Activated naive CD8-positive, alpha-beta T cell treated with anti-CD3 and anti-CD28 coated beads for 36 hours (primary cell): ENCODE measurements at places on chromosomes 6 and 20.
A peak's percentile ranks its signal among the peaks of the same experiment; 100 is the strongest.

- no peak for DNase-seq
- no peaks in the 10 kb centered on the region for H3K4me1 ChIP-seq
- H3K27me3 ChIP-seq, result no peaks in the 10 kb centered on the region
- H3K27ac ChIP-seq, result no peak overlapping the region
- H3K4me3 ChIP-seq, result no peak overlapping the region
Measured at GRCh38 chr20:50872560-50873425, 58.4 kb downstream of the ADNP start.

- H3K4me1 ChIP-seq, result no peaks in the 10 kb centered on the region
- no peak overlapping the region for H3K27ac ChIP-seq
- no peaks in the 10 kb centered on the region for H3K36me3 ChIP-seq
- DNase-seq, result no peak
- no peak overlapping the region for H3K4me3 ChIP-seq
Measured at GRCh38 chr6:81075974-81076373, 676.5 kb downstream of the TENT5A start.

GRCh38 chr20:17990278-17990972 is 21.6 kb downstream of the MGME1 start:
- peaks cover 29% of the 10 kb centered on the region for H3K36me3 ChIP-seq
- DNase-seq, result no peak
- H3K4me1 ChIP-seq, result peaks cover 27% of the 10 kb centered on the region

GRCh38 chr20:57709823-57710799 is at the start of gene PMEPA1:
PMEPA1 (minus strand) TSS chr20:57710015; CDS start chr20:57709582, 433 bp downstream.
- peak; percentile 94 for DNase-seq
- no peaks in the 10 kb centered on the region for H3K36me3 ChIP-seq
- H3K4me3 ChIP-seq, result peak within 1 kb of the TSS; percentile 80
- H3K4me1 ChIP-seq, result peaks cover 22% of the 10 kb centered on the region
- peak within 1 kb of the TSS; percentile 74 for H3K27ac ChIP-seq
- peaks cover 11% of the 10 kb centered on the region for H3K27me3 ChIP-seq

DNA sequence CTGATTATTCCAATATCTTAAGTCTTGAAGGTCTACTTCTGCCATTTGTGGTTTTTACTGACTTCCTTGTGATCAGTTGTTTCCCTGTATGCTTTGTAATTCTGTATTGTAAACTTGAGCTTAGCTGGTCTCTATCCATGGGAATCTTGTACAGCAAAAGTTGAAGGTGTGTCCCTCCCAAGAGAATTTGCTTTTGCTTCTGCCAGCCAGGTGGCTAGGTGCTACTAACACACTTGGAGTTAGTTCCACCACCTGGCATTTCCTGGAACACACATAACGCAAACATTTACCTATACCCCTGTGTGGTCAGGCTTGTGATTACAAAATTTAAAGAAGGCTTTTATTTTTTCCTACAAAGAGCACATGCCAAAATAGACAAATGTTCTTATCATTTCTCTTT is 141.2 kb downstream of the GRM4 start:
- no peaks in the 10 kb centered on the region for H3K4me1 ChIP-seq
- no peaks in the 10 kb centered on the region for H3K27me3 ChIP-seq
- H3K36me3 ChIP-seq, result no peaks in the 10 kb centered on the region
- no peak overlapping the region for H3K27ac ChIP-seq
- H3K4me3 ChIP-seq, result no peak overlapping the region
- no peak for DNase-seq

GRCh38 chr6:91098006-91098405 is 511.1 kb upstream of the MAP3K7 start:
- H3K27me3 ChIP-seq, result no peaks in the 10 kb centered on the region
- H3K4me3 ChIP-seq, result no peak overlapping the region
- no peaks in the 10 kb centered on the region for H3K4me1 ChIP-seq
- H3K27ac ChIP-seq, result no peak overlapping the region
- DNase-seq, result no peak
- no peaks in the 10 kb centered on the region for H3K36me3 ChIP-seq

- H3K27me3 ChIP-seq, result no peaks in the 10 kb centered on the region
- DNase-seq, result no peak
- no peaks in the 10 kb centered on the region for H3K4me1 ChIP-seq
- H3K36me3 ChIP-seq, result no peaks in the 10 kb centered on the region
Measured at GRCh38 chr6:142367501-142368018, 65.8 kb downstream of the ADGRG6 start.

DNA sequence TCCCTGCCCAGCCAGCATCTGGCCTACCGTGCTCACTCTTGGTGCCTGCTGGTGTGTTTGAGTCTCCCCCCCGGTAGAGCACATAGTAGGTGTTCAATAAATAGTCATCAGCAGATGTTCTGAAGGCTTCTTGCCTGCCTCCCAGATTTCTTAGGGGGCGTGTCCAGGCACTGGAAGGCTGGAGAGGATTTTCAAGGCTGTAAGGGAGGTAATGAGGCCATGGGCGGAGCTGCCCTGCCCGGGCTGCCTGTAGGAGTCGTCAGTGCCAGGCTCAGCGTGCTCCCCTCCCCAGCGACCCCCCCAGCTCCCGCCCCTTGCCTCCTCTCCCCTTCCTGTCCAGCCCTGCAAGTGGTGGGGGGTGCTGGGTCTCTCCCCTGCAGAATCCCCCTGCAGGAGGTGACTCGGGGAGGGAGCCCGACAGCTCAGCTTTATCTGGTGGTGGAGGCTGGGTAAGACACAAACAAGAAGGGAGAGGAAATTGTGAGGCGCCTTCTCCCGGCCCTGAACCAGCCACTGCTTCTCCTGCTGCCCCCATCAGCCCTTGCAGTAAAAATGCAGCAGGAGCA is 55.9 kb downstream of the BCAS4 start:
- DNase-seq, result no peak
- H3K36me3 ChIP-seq, result peaks cover 5% of the 10 kb centered on the region
- H3K4me1 ChIP-seq, result peaks cover 18% of the 10 kb centered on the region
- no peak overlapping the region for H3K4me3 ChIP-seq
- H3K27me3 ChIP-seq, result no peaks in the 10 kb centered on the region

- H3K4me3 ChIP-seq, result no peak overlapping the region
- no peaks in the 10 kb centered on the region for H3K27me3 ChIP-seq
- DNase-seq, result no peak
- H3K36me3 ChIP-seq, result peaks cover 2% of the 10 kb centered on the region
Measured at GRCh38 chr6:166934174-166934573, 22.2 kb downstream of the RNASET2 start.

DNA sequence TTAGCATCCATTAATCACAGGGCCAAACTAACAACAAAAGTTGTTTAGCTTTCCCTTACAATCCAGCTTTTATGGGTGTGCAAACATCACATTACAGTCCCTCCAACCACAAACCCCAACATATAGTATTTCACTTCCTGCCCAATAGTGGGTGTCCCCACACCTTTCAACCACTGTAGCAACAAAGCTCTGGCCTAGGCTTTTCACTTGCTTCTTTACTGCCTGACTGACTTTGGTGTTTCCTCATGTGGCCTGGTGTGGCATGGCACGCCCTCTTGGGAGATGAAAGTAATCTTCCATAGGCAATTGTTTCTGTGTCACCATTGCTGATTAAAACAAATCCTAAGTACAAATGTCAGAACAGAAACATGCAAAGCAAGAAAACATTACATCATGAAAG is 46.3 kb downstream of the MCM8 start:
- peak overlapping the region; percentile 82 for H3K27ac ChIP-seq
- H3K4me3 ChIP-seq, result no peak overlapping the region

DNA sequence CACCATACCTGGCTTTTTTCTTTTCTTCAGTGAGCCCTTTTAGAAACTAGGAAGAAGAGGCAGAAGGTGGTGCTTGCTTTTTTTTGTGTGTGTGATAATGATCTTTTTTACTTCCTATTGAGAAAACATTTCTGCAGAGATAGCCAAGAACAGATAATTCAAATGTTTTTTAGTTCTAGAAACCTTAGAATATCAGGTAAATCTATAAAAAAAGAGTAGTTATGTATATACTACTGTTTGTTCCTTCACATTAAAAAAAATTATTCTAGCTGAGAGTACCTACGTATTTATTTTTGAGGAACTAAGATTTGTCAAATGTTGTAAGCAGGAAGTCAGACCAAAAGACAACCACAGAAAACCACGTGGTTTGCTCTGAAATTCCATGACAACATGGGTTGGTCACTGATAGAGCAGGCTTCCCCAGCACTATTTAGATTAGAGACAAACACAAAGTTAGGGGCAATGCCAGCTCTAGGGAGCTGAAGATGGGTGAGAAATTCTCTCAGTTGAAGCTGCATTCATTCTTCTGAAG is 12.8 kb downstream of the STK4 start:
- peaks cover 73% of the 10 kb centered on the region for H3K36me3 ChIP-seq
- peak overlapping the region; percentile 72 for H3K4me3 ChIP-seq
- H3K4me1 ChIP-seq, result peaks cover 79% of the 10 kb centered on the region
- H3K27me3 ChIP-seq, result no peaks in the 10 kb centered on the region
- H3K27ac ChIP-seq, result peak overlapping the region; percentile 95

GRCh38 chr20:6614836-6615235 is 152.7 kb upstream of the BMP2 start:
- no peaks in the 10 kb centered on the region for H3K36me3 ChIP-seq
- H3K4me1 ChIP-seq, result no peaks in the 10 kb centered on the region
- no peak overlapping the region for H3K27ac ChIP-seq

GRCh38 chr6:161830866-161831616 is 557.2 kb upstream of the AGPAT4 start:
- no peak overlapping the region for H3K27ac ChIP-seq
- DNase-seq, result no peak
- H3K4me1 ChIP-seq, result peaks cover 8% of the 10 kb centered on the region
- no peaks in the 10 kb centered on the region for H3K36me3 ChIP-seq
- no peak overlapping the region for H3K4me3 ChIP-seq

GRCh38 chr20:59010995-59011873 is 4.2 kb upstream of the CTSZ start:
- peaks cover 19% of the 10 kb centered on the region for H3K4me1 ChIP-seq
- no peak overlapping the region for H3K27ac ChIP-seq
- H3K4me3 ChIP-seq, result no peak overlapping the region
- no peak for DNase-seq

GRCh38 chr20:34045294-34045693 is 51.6 kb downstream of the RALY start:
- peaks cover 68% of the 10 kb centered on the region for H3K4me1 ChIP-seq
- H3K27ac ChIP-seq, result no peak overlapping the region
- no peaks in the 10 kb centered on the region for H3K27me3 ChIP-seq
- no peak overlapping the region for H3K4me3 ChIP-seq
- H3K36me3 ChIP-seq, result peaks cover 11% of the 10 kb centered on the region

DNA sequence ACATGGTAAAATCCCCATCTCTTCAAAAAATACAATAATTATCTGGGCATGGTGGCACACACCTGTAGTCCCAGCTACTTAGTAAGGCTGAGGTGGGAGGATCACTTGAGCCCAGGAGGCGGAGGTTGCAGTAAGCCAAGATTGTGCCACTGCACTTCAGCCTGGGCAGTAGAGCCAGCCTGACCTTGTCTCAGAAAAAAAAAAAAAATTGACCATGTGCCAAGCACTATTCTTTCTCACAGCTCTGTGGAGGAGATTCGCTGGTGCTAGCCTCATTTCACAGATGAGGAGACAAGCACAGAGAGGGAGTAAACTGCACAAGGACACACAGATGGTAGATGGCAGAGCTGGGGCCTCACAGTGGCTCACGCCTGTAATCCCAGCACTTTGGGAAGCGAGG is 131.8 kb upstream of the JARID2 start:
- H3K27me3 ChIP-seq, result no peaks in the 10 kb centered on the region
- no peak overlapping the region for H3K27ac ChIP-seq
- H3K4me3 ChIP-seq, result no peak overlapping the region
- no peaks in the 10 kb centered on the region for H3K4me1 ChIP-seq
- no peaks in the 10 kb centered on the region for H3K36me3 ChIP-seq

GRCh38 chr6:106417572-106418147 is 57.1 kb downstream of the CRYBG1 start:
- no peak for DNase-seq
- H3K27me3 ChIP-seq, result peaks cover 6% of the 10 kb centered on the region
- no peak overlapping the region for H3K27ac ChIP-seq
- no peak overlapping the region for H3K4me3 ChIP-seq
- H3K4me1 ChIP-seq, result no peaks in the 10 kb centered on the region
- H3K36me3 ChIP-seq, result no peaks in the 10 kb centered on the region

- no peak overlapping the region for H3K27ac ChIP-seq
- H3K36me3 ChIP-seq, result no peaks in the 10 kb centered on the region
- H3K4me3 ChIP-seq, result no peak overlapping the region
- H3K27me3 ChIP-seq, result no peaks in the 10 kb centered on the region
- H3K4me1 ChIP-seq, result no peaks in the 10 kb centered on the region
Measured at GRCh38 chr6:22598339-22598738, 29.0 kb downstream of the HDGFL1 start.

DNA sequence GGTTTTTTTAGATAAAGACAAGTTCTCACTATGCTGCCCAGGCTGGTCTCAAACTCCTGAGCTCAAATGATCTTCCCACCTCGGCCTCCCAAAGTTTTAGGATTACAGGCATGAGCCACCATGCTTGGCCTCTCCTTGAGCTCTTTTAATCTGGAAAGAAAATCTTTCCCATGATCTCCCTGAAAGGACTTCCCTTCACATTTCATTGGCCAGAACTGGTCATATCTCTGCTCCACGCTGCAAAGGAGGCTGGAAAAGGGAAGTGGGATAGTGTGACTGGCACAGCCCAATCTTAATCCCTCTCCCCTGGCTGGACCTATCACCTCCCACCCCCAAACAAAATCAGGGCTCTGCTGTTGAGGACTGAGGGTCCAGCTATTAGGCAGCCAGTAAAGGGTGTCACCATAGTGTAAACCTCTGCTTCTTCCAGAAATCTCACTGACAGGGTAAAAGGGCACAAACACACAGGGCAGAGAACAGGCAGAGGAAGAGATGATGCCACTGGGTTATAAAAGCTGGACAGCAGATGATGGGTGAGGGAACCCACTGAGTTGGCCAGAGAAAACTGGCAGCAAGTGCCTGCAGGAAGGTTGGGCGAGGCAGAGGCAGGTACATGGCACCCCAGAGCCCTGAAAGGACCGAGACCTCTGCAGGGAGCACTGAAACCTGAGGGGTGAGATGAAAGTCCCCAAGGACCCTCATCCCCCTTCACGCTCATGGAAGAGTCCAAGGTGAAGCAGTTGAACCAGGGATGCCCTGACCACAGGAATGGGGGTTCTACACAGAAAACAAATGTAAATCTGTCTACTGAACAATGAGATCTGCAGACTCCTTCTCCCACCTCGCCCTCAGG is 83.1 kb upstream of the PTPN1 start:
- DNase-seq, result no peak
- no peaks in the 10 kb centered on the region for H3K4me1 ChIP-seq
- H3K36me3 ChIP-seq, result no peaks in the 10 kb centered on the region

- peaks cover 10% of the 10 kb centered on the region for H3K4me1 ChIP-seq
- H3K27me3 ChIP-seq, result peaks cover 36% of the 10 kb centered on the region
- H3K4me3 ChIP-seq, result no peak overlapping the region
- no peaks in the 10 kb centered on the region for H3K36me3 ChIP-seq
- DNase-seq, result no peak
Measured at GRCh38 chr6:113862112-113862511, 5.0 kb downstream of the MARCKS start.
